Activated T-cell treated with anti-CD3 and anti-CD28 coated beads for 4 hours (primary cell): ENCODE measurements at places on chromosomes 12 and 14.

GRCh38 chr12:15763328-15763727 lies 25.9 kb downstream of the EPS8 start:
- DNase-seq: no peak

DNA sequence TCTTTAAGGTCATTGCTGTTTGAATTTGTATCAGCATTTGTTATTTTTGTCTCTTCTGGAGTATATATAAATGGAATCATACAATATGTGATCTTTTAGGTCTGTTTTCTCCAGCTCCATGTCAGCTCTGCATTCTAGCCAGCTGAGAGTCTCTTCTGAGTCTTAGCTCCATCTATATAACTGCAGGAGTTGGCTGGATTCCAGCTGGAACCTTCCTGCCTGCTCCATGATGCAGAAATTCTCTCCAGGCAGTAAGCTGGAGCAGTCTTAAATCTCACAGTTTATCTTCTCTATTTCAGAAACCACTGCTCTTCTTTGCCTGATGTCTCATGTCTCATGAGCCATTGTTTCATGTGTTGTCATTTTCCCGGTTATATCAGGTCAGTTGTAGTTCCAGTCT lies 827.6 kb downstream of the NRXN3 start:
- DNase-seq: no peak

DNA sequence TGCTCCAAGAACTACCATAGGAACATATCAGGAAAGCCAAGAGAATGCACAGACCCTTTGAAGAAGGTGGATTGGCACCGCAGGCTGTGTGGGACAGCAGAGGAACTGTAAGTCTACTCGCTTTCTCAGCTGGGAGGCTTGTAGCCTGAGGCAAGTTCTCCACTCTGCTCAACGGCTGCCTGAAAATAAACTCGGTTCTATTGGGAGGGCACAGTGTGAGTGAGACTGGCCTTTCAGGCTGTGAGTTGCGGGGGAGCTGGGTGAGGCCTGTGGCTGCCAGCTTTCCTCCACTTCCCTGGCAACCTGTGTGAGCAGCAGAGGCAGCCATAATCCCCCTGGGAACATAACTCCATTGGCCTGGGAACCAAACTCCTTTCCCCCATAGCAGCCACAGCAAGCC lies 132.1 kb downstream of the ANKS1B start:
- no peak for DNase-seq

GRCh38 chr12:111268738-111269572 lies 99.9 kb downstream of the PHETA1 start:
- DNase-seq: no peak

GRCh38 chr12:108156717-108157116 lies 27.6 kb downstream of the WSCD2 start:
- DNase-seq: no peak

- no peak for DNase-seq
These were observed 2.0 kb upstream of the PPP1CC start for GRCh38 chr12:110744601-110745264.

DNA sequence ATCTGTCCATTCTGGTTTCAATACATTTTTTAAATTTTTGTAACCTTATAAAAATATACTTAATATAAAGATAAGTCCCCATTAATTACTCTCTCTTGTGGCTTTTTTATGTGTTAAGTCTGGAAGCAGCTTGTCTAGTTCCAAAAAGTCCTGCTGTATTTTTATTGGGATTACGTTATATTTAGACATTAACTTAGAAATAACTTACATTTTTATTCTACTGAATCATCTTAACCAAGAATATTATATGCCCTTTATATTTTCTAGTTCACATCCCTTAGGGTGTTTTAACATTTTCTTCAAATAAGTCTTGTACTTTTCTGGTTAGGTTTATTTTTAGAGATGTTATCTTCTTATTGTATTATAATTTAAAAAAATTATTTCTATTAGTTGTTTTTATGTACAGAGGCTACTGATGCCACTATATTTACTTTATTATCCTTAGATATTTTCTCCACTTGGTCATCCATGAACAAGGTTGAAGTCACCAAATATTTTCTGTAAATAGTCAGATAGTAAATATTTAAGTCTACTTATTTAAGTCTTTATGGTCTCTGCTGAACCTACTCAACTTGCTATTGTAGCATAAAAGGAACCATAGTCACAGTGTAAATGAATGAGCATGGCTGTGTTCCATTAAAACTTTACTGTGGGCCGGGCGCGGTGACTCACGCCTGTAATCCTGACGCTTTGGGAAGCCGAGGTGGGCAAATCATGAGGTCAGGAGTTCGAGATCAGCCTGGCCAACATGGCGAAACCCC lies 132.4 kb upstream of the NEDD1 start:
- DNase-seq: no peak

- DNase-seq: no peak
These were observed 47.2 kb downstream of the SPPL3 start for GRCh38 chr12:120856980-120857379.

DNA sequence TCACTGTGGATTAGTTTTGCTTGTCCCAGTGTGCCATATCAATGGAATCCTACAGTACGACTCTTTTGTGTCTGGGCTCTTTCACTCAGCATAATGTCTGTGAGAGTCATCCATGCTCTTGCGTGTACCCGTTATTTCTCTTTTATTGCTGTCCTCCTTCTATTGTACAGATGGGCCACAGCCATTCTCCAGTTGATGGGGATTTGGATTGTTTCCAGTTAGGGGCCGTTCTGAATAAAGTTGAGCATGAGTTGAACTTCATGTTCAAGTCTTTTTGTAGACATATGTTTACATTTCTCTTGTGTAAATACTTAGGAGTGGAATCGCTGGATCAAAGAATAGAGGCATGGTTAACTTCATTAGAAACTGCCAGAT lies 38.3 kb downstream of the MYO1H start:
- no peak for DNase-seq

GRCh38 chr14:59811815-59812214 lies 58.8 kb downstream of the RTN1 start:
- no peak for DNase-seq

DNA sequence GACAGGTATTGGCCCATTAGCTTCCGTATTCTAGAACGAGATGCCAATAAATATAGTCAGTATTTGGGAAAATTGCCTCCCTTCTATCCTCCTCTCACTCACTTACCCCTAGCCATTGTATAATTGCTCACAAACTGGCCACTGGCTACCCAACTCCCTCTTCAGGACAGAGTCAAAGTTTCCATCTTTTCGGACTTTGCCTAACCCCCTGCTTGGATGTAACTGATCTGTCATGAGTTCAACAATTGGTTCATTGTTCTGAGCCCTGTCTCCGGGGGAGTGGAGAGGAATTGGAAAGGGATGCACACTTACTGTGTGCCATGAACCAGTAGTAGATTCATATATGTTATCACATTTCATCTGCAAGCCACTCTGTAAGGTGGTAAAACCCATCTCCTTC lies 12.2 kb downstream of the MYRFL start:
- DNase-seq: no peak

DNA sequence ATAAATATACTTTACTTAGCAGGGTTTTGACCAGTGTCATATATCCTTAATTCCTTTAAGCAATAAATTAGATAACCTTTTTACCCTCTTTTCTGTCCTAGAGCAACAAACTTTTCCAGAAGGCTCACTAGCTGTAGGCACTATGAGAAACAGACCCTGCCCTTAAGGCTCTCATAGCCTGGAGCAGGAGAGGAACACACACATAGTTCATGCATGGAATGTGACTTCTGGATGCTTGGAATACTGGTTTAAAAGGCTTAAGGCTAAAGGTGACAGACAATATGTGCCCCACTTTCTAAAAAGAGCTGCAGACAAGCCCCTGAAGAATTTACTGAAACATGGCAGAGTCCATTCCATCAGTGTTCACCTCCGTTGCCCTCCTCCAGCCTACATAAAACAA lies 237.2 kb downstream of the TTC8 start:
- DNase-seq: no peak

DNA sequence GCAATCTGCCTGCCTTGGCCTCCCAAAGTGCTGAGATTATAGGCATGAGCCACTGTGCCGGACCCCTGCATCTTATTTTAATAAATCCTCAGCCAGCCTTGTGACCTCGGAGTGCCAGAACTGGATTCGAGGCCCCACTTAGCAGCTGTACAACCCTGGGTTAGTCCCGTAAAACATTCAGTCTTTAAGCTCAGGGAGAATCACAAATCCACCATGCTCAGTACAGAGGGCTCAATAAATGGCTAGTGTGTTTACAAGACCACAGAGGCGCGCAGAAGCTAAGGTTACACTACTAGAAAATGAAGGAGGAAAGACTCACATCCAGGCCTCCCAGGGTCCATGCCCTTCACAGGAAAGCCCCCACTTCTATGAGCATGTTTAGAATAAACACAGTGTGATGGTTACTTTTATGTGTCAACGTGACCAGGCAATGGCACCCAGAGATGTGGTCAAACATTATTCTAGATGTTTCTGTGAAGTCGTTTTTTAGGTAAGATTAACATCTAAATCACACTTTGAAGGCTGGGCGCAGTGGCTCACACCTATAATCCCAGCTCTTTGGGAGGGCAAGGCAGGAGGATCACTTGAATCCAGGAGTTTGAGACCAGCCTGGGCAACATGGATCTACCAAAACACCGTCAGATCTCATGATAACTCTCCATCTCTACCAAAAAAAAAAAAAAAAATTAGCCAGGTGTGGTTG lies 55.3 kb downstream of the CLMN start:
- DNase-seq: no peak

GRCh38 chr12:131535779-131536178 lies 175.1 kb upstream of the SFSWAP start:
- no peak for DNase-seq

GRCh38 chr14:20294636-20295035 lies 11.1 kb downstream of the TTC5 start:
- DNase-seq: no peak

GRCh38 chr12:54605138-54605970 lies 16.9 kb upstream of the PPP1R1A start:
- no peak for DNase-seq

GRCh38 chr12:39503439-39503838 lies 60.5 kb upstream of the KIF21A start:
- DNase-seq: no peak

DNA sequence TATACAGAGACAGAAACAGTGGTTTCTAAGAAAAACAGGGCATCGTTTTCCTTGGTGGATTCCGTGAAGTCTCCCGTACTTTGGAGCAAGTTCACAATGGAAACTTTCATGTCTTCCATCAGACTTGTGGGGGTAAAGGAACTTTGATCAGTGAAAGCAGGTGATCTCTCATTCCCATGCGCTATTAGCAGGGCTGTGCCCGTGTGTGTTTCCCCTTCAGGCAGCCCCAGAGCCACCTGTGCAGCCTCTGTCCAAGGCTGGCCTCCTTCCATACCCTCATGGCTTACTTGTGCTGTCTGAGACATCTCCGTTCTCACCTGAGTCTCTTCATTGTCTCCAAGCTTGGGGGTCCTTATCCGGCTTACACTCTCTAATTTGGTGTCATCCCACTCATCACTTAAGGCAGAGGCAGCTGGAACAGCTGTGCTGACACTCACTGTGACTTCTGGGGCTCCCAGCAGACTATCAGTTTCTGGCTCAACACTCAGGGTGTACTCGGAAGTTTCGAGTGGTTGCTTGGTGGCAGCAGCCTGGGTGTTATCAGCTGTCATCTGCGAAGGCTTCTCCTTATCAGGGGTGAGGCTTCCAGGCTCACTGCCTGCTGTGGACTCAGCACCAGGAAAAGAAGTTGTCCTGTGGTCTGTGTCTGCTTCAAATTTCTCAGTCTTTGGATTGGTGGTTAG lies 13.8 kb downstream of the ARMH4 start:
- DNase-seq: no peak

- no peak for DNase-seq
These were observed 2.1 kb upstream of the GPD1 start for GRCh38 chr12:50101663-50102062.

DNA sequence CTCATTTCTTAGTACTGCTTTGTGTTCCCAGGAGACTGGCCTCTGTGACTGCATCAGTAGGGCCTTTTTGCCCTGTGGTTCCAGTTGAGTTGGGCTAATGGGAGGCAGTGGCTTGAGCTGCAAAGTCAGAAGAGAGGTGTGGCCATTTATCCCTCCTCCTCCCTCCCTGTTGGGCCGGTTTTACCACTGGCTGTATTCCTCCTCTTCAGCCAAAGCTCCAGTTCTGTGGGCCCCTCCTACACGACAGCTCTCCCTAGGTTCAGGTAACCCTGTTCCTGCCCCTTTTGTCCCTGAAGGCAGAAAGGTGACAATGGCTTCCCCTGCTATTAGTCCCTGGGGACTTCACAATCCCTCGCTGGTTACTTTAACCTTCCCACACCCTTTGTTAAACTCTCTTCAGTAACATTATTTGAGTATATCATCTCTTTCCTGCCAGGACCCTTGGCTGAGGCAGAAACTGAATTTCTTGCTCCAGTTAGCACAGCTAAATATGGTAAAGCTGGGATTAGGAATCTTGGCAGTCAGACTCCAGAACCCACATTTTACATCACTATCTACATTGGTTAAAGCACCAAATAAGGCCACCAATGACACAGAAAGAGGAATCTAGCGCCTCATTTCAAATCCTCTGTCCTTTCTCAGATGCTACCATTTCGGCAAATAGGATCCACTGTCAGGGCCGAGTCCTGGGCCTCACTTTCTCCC lies 121.9 kb upstream of the SLC35F4 start:
- DNase-seq: no peak

DNA sequence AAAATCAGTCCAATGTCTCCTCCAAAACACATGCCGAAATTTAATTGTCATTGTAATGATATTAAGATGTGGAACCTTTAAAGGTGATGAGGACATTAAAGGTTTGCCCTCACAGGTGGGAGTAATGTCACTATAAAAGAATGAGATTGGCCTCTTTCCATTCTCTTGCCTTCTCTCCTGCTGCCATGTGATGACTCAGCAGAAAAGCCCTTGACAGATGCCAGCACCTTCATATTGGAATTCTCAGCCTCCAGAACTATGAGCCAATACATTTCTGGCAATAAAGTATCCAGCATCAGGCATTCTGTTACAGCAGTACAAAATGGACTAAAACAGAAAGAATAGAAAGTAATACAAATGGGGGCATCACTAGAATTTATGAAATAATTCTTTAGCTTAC lies 609.7 kb downstream of the SLC16A7 start:
- no peak for DNase-seq

GRCh38 chr12:49626169-49626835 lies 2.9 kb downstream of the PRPF40B start:
- DNase-seq: peak; percentile 27

DNA sequence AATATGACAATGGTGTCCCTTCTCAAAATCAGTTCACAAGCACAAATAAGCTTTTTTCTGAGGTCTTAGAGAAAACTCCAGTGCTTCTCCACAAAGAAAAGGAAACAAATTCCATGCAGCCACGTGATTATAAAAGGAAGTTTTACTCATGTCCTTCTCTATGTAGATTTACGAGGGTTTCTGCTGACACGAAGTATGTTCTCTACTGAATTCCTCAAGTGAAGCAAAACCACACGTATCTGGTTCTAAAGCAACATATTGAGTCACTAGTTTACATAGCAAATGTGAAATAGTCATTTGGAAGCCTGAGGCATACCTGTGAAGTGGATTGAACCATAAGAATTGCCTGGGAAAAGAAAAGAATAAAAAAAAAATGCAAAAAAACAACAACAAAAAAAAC lies 31.9 kb downstream of the BMP4 start:
- no peak for DNase-seq

GRCh38 chr12:1391722-1392121 lies 202.7 kb downstream of the FBXL14 start:
- no peak for DNase-seq

- no peak for DNase-seq
These were observed 81.0 kb downstream of the DUSP16 start for GRCh38 chr12:12481631-12482030.
